ENCODE measurements at places on chromosomes 11 and 22.

- DNase-seq = no peak
Observed at GRCh38 chr11:125901872-125902271, 1.1 kb downstream of the PUS3 start.

DNA sequence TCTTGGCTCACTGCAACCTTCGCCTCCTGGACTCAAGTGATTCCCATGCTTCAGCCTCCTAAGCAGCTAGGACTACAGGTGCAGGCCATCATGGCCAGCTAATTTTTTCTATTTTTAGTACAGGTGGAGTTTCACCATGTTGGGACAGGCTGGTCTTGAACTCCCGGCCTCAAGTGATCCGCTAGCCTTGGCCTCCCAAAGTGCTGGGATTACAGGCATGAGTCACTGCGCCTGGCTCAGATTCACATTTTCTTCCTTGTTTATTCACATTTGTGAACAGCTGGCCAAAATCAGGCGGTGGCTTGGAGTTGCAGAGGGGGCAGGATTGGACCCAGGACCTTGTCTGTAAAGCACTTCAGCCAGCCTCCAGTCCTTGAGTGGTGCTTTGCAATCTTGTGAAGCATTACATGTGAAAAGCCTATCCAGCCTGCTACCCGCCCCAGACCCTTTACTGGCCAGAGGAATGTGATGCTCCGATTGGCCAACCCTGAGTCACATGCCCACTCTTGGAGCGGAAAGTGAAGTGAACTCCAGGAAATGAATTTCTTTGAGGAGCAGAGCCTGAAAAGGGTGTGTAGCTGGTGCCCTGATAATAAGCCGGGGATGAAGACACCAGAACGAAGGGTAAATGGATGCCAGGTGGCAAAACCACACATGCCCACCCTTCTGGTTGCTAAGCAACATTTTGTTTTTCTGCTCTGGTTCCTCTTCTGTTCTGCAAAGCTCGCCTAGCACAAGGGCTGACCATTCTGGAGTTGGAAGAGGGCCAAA is 62.6 kb upstream of the PTPRJ start:
- DNase-seq = peak; percentile 56

DNA sequence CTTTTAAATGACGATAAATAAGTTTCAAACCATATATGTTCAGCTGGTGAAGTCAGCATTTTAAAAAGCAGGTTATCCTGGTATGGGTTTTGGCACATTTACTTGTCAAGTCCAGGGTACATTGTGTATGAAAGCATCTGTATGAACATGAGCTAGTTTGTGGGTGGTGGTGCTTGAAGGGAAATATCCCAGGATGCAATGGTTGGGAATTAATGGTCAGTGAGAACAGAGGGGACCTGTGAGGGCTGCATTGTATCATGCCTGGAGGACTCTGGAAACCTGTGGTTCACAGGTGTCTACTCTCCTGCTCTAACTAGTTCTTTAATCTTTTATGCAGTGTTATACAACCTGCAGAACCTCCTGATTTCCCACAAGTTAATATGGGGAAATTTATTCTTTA is 5.8 kb downstream of the DEPDC7 start:
- no peak for DNase-seq

- DNase-seq = no peak
Observed at GRCh38 chr22:50444663-50445062, 30.2 kb downstream of the SBF1 start.

DNA sequence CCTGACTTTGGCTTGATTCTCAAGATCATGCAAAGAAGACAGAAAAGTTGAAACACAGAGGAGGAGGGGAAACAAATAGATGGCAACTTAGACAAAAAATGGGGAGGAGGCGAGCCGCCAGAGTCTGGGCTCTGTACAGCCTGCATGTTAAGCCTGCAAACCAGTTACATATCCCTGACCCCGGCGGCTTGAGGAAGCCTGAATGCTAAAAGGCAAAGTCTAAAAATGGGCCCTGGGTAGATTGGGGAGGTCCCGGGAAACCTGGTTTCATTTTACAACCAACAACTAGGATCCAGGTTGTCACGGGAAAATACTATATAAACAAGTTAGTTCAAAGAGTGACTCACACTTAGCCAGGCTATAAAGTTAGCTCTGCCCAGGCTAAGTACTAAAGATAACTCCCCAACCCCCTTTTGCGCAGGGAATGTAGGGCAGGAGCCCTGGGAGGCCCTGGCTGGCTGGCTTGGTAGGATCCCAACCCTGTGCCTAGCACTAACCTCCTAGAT is 18.8 kb upstream of the ZBTB16 start:
- no peak for DNase-seq

- no peak for DNase-seq
Observed at GRCh38 chr11:32891657-32892354, 805 bp upstream of the QSER1 start.

DNA sequence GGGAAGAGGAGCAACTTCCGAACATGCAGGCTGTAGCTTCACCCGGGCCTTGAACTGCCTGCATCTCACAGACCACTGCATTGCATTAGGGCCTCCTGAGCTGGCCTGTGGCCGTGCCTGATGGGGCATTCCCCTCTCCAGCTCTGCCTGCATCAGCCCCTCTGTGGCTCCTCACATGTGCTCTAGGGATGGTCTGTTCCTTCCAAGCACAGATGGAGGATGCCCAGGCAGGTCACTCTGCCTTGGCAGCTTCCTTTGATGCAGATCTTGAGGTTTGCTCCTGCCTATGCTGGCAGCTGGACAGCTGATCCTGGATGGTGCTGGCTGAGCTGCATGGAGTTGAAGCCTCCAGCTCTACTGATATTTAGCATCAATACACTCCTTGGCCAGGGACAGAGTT is 28.5 kb downstream of the AMPD3 start:
- DNase-seq = no peak

DNA sequence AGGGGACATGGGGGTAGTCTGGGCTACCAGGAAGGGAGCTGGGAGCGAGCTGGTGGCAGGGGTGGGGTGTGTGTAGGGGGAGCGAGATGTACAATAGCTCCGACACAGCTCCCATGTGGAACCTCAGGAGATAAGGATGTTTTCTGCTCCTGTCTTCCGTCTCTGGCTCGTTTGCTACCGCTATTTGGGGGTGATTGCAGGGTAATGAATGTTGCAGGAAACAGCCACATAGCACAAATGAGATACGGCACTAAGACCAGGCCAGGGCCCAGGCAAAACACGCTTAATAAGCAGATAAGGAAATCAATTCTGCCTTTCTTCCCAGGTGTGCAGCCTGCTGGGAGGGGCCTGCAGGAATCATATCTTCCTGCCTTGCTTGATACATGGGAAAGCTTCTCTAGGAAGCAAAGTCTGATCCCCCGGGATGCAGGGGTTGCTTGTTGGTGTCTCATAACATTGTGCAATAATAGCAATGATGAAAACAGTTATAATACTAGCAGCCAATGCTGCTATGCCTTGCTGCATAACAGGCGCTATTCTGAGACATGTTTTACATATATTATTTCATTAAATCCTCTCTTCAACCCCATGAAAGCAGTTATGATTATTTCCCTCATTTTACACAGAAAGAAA is 158.7 kb downstream of the ST3GAL4 start:
- DNase-seq = no peak

DNA sequence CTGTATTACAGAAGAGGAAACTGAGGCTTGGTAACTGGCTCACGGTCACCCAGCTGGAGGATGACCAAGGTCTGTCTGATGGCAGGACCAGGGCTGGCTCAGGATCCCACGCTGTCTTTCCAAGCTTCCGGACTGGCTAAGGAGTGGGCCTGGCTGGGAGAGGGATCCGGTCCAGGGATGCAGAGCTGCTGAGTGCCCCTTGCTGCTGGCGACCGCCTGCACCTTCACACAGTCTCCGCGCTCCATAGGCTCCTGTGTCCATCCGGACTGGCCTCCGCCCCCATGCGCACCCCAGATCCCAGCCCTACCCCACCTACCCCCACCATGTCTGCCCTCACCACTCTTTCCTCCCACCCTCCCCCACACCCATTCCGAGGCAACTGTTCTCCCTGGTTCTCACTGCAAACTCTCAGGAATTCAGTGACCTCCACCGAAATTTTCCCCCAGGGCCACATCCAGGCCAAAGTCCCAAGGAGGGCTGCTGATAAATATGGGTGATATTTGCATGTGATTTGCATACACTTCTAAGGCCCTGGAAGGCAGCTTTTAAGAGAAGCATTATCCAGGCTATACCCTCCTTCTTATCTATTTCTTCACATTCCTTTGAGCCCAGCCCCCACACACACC is 48.5 kb upstream of the SLC35C1 start:
- DNase-seq = no peak

DNA sequence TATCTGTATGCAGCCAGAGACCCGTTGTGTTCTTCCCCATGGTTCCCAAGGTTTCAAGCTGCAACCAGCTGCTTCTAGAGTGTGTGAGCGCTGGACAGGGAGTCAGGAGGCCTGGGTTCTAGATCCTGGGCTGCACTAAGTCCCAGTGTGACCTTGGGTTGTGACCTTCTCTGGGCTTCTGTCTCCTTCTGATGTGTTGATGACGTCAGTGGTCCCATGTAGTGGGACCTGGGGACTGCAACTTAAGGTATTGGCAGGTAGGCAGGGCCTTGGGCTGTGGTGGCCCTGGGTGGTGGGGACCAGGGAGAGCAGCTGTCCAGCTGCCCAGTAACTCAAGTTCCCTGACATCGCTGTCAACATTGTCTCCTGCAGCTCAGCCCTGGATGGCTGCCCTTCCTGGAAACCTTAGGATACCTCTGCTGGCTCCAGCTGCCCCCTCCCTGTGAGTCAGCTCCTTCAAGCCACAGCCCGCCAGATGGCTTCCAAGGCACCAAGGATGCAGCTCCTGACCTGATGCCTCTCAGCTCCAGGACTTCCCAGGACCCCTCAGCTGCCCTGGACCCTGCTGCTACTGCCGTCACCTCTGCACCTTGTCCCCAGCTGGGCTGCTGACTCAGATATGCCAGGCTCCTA is 1.3 kb upstream of the PVALB start:
- no peak for DNase-seq

DNA sequence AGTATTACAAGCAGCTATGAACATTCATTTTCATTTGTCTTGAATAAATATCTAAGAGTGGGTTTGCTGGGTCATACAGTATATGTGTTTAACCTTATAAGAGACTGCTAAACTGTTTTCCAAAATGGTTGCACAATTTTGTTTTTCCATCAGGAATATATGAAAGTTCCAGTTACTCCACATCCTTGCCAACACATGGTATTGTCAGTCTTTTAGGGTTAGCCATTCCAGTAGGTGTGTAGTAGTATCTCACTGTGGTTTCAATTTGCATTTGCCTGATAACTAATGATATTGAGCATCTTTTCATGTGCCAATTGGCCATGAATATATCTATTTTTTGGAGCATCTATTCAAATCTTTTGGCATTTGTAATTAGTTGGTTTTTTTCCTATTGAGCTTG is 7.7 kb upstream of the CCDC83 start:
- DNase-seq = no peak

All from epithelial cell of prostate (primary cell).